Naive B cell (primary cell): ENCODE measurements at places on chromosomes 16 and 17. TPM values are rescaled to one million over a fixed set of nuclear protein-coding genes. Genes with fewer than 3 reads are reported as not detected.

Gene KRT24
- not detected for polyA plus RNA-seq

DNA sequence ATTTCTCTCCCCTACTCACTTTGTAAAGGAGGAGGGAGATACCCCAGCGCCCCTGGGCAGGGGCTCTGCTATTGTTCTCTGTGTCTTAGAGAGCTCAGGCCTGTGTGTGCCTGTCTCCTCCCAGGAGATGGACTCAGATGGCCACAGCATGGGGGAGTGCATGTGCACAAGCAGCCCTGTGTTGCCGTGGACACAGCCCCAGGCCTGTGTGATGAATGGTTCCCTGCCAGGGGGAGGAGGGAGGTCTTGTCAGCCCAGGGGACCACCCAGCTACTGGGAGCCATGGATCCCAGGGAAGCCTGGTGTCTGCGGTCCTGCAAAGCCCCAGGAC is 26.3 kb downstream of the GINS2 start:
- H3K27me3 ChIP-seq = no peaks in the 10 kb centered on the region
- no peak for DNase-seq
- H3K4me1 ChIP-seq = peaks cover 11% of the 10 kb centered on the region
- H3K27ac ChIP-seq = no peak overlapping the region
- no peak overlapping the region for H3K4me3 ChIP-seq
- H3K36me3 ChIP-seq = peaks cover 22% of the 10 kb centered on the region

GRCh38 chr17:63764716-63765115 is 8.7 kb downstream of the CCDC47 start:
- no peak overlapping the region for H3K4me3 ChIP-seq
- no peaks in the 10 kb centered on the region for H3K27me3 ChIP-seq
- no peak for DNase-seq
- H3K4me1 ChIP-seq = peaks cover 22% of the 10 kb centered on the region

DNA sequence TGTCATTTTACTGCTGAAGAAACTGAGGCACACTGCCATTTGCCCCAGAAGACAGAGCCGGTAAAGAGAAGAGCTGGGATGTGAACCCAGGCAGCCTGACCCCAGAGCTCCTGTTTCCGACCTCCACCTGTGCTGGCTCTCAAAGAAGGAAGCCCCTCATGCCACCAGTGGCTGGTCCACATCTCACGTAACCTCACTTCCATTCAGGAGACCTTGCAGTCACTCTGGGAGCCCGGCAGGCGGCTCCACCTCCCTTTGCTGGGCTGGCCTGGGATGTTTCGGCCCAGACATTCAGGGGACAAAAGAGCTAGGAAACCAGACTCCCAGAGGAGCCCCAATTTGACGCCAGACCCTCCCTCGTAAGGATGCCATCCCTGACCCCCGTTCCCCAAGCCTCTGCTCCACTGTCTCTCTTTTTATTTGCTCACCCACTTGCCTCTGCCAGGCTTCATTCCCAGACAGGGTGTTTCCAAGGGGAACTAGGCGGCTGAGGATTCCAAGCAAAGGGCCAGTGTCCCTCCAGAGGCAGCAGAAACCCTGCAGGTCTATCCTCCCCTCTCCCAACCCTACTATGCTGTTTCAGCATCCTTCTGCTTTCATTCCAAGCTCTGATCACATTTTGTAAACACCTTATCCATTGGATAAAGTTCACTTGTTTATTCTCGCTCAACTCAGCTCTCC is 2.8 kb downstream of the TAF1C start:
- H3K4me3 ChIP-seq = peak overlapping the region; percentile 70
- no peak for DNase-seq
- H3K27me3 ChIP-seq = no peaks in the 10 kb centered on the region
- no peak overlapping the region for H3K27ac ChIP-seq

DNA sequence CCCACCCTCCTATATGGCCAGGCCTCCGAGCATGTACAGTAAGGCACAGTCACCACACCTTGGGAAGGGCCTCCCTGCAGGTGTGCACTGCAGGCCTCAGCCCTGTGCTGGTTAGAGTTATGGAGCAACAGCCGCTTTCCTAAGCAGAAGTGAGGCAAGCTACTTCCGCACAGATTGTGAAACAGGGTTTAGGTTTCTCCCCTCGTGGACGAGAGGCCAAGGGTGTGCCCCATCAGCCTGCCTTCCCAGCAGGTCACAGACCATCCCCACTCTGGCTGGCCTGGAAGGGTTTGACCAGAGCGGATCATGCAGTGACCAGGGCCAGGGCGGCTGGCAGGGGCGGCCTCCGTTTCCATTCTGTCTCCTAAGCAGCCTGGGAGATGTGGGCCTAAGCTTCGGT is 4.7 kb downstream of the MSRB1 start:
- peaks cover 11% of the 10 kb centered on the region for H3K4me1 ChIP-seq
- H3K27ac ChIP-seq = no peak overlapping the region
- H3K27me3 ChIP-seq = no peaks in the 10 kb centered on the region
- H3K36me3 ChIP-seq = no peaks in the 10 kb centered on the region
- H3K4me3 ChIP-seq = no peak overlapping the region

- no peak for DNase-seq
- H3K4me3 ChIP-seq = no peak overlapping the region
- H3K27me3 ChIP-seq = peaks cover 46% of the 10 kb centered on the region
- no peaks in the 10 kb centered on the region for H3K36me3 ChIP-seq
- H3K4me1 ChIP-seq = peaks cover 4% of the 10 kb centered on the region
- no peak overlapping the region for H3K27ac ChIP-seq
These were observed 43.8 kb downstream of the ELAC2 start for GRCh38 chr17:12974005-12974531.

GRCh38 chr16:57615813-57616212 is 12.6 kb upstream of the ADGRG1 start:
- H3K36me3 ChIP-seq = no peaks in the 10 kb centered on the region
- no peaks in the 10 kb centered on the region for H3K27me3 ChIP-seq
- no peak overlapping the region for H3K4me3 ChIP-seq
- no peak overlapping the region for H3K27ac ChIP-seq
- DNase-seq = no peak

GRCh38 chr17:58344047-58344790 is 7.8 kb downstream of the SUPT4H1 start:
- peak overlapping the region; percentile 99 for H3K27ac ChIP-seq
- peaks cover 89% of the 10 kb centered on the region for H3K4me1 ChIP-seq
- H3K27me3 ChIP-seq = no peaks in the 10 kb centered on the region
- H3K4me3 ChIP-seq = peak overlapping the region; percentile 93

GRCh38 chr17:5557990-5558389 is 26.3 kb downstream of the NLRP1 start:
- no peak for DNase-seq
- H3K4me3 ChIP-seq = no peak overlapping the region
- no peak overlapping the region for H3K27ac ChIP-seq
- no peaks in the 10 kb centered on the region for H3K27me3 ChIP-seq

Gene FAM222B
- 6.6 TPM for polyA plus RNA-seq

- H3K27me3 ChIP-seq = peaks cover 13% of the 10 kb centered on the region
- H3K4me1 ChIP-seq = no peaks in the 10 kb centered on the region
- no peaks in the 10 kb centered on the region for H3K36me3 ChIP-seq
These were observed 218.9 kb downstream of the USP22 start for GRCh38 chr17:20823905-20824304.

DNA sequence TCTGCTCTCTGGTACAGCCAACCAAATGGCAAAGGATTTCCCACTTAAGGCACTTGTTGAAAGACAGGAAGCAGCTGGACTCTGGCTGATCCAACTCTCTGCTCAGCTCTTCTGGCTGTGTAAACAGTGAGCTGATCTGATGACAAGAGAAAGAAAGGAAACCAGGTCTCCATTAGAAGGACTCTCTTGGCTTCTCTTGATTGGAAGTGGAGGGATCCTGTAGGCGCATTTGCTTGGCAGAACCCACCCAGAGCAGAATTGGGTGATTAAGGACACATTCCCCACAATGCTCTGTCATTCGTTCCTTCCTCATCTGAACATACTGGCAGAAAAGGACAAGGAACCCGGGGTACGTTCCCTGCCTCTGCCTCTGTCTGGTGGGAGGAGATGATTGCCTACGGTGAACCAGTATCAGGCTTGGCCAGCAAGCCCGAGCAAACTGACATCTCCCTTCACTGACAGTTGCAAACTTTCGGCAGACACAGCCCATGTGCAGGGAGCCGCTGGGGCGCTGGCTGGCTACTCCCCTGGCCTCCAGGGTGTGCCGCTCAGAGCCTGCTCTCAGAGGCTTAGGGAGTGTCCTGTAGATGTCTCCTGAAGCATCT is 29.1 kb downstream of the LDHD start:
- H3K4me1 ChIP-seq = no peaks in the 10 kb centered on the region
- H3K27ac ChIP-seq = no peak overlapping the region
- peaks cover 46% of the 10 kb centered on the region for H3K27me3 ChIP-seq
- no peaks in the 10 kb centered on the region for H3K36me3 ChIP-seq

DNA sequence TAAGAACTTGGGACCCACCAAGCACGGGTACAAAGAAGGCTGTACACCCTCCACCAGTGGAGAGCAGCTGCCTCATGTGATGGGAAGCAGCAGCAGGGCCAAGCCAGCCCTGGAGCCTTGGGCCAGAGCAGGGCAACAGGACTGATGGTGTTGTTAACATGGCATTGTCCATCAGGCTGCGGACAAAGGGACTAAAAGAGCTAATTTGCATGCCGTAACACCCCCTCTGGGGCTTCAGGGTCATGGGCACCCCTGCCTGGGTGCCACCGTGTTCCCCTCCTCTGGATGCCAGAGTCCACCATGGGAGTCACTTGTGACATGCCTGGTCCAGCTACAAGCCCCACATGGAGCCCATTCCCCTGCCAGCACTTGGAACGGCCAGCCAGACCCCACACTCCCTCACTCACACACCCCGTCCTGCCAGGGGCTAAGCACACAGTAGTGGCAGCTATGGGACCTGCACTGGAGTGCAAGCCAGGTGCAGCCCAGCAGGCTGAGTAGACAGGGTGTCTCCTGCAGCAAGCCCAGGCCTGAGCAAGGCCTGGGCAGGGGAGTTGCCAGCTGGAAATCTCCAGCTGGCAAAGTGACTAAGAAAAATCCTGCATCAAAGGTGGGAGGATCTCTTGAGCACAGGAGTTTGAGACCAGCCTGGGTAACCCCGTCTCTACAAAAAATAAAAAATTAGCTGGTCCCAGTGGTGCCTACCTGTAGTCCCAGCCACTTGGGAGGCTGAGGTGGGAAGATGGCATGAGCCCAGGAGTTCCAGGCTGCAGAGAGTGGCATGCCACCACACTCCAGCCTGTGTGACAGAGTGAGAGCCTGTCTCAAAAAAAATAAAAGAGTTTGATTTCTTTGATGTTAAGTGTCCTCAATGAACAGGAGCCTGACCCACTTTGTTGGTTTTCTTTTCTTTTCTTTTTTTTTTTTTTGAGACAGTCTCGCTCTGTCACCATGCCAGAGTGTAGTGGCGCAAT is 33.7 kb downstream of the NOL11 start:
- no peak overlapping the region for H3K27ac ChIP-seq
- H3K36me3 ChIP-seq = peaks cover 15% of the 10 kb centered on the region
- no peak for DNase-seq
- H3K27me3 ChIP-seq = no peaks in the 10 kb centered on the region
- no peak overlapping the region for H3K4me3 ChIP-seq

DNA sequence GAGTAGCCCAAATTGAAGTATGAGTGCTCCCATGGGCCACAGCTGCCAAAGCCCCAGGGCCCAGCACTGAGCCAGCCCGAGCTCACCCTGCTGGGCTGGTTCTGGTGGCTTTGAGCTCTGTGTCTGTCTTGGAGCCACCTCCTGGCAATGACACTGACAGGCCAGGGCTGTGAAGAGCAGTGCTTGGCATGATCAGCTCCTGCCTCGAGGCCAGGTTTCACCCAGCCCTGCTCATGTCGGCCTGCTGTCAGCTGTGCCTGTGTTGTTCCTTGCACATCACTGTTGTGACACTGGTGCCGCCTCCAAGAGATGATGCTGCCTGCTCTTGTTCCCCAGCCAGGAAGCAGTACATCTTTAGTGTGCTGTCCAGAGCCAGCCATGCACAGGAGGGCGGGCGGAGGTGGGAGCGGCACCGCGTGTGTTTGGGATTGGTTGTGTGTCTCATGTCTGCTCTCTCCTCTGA is 26.0 kb downstream of the PLD6 start:
- H3K27ac ChIP-seq = peak overlapping the region; percentile 89
- H3K27me3 ChIP-seq = no peaks in the 10 kb centered on the region
- H3K4me1 ChIP-seq = peaks cover 31% of the 10 kb centered on the region
- H3K4me3 ChIP-seq = no peak overlapping the region
- DNase-seq = no peak
- peaks cover 15% of the 10 kb centered on the region for H3K36me3 ChIP-seq

- peak; percentile 6 for DNase-seq
- H3K27ac ChIP-seq = peak overlapping the region; percentile 98
- H3K4me3 ChIP-seq = peak overlapping the region; percentile 99
- no peaks in the 10 kb centered on the region for H3K27me3 ChIP-seq
- H3K4me1 ChIP-seq = peaks cover 31% of the 10 kb centered on the region
These were observed 508 bp downstream of the FLCN start for GRCh38 chr17:17236295-17237025.

Gene KRT25
- not detected for polyA plus RNA-seq

DNA sequence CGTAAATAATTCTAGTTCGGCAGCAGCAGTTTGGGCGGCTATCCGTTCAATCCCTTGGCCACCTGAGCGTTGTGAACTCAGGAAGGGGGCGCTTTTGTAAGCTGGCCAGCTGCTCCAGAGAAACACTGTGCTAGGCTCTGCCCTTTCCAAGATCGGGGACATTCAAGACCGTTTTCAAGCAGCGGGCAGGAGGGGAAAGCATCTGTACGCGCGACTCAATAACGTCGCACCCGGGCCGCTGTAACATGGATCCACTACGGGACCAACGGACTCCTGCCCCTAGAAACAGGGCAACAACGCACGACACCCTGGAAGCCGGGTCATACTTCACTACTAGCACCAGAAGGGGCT is 463 bp downstream of the TOP2A start:
- peak overlapping the region; percentile 97 for H3K4me3 ChIP-seq
- no peaks in the 10 kb centered on the region for H3K27me3 ChIP-seq
- peaks cover 15% of the 10 kb centered on the region for H3K4me1 ChIP-seq
- H3K27ac ChIP-seq = no peak overlapping the region

DNA sequence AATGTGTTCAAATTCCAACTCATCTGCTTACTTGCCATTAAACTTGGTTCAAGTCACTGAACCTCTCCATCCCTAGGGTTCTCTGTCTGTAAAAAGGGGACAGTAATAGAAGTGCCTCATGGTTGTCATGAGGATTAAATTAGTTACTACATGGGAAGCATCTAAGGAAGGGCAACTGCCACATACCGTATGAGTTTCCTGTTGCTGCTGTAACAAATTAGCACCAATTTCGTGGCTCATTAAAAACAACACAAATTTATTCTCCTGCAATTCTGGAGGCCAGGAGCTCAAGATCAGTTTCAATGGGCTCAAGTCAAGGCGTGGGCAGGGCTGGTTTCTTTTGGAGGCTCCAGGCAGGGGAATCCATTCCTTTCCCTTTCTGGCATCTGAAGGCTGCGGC is 18.6 kb downstream of the CD300LF start:
- DNase-seq = no peak
- peaks cover 7% of the 10 kb centered on the region for H3K36me3 ChIP-seq
- peaks cover 21% of the 10 kb centered on the region for H3K4me1 ChIP-seq
- H3K27me3 ChIP-seq = peaks cover 12% of the 10 kb centered on the region
- no peak overlapping the region for H3K27ac ChIP-seq

- H3K27ac ChIP-seq = peak overlapping the region; percentile 53
- H3K4me1 ChIP-seq = peaks cover 55% of the 10 kb centered on the region
- DNase-seq = no peak
- peaks cover 9% of the 10 kb centered on the region for H3K36me3 ChIP-seq
- H3K27me3 ChIP-seq = no peaks in the 10 kb centered on the region
- H3K4me3 ChIP-seq = no peak overlapping the region
These were observed 18.8 kb downstream of the USP22 start for GRCh38 chr17:21024024-21024423.
